ENCODE measurements at places on chromosomes 16 and 17. TPM values are rescaled to one million over a fixed set of nuclear protein-coding genes. Genes with fewer than 3 reads are reported as not detected.

Gene ITGA2B
- 14.2 TPM for total RNA-seq

DNA sequence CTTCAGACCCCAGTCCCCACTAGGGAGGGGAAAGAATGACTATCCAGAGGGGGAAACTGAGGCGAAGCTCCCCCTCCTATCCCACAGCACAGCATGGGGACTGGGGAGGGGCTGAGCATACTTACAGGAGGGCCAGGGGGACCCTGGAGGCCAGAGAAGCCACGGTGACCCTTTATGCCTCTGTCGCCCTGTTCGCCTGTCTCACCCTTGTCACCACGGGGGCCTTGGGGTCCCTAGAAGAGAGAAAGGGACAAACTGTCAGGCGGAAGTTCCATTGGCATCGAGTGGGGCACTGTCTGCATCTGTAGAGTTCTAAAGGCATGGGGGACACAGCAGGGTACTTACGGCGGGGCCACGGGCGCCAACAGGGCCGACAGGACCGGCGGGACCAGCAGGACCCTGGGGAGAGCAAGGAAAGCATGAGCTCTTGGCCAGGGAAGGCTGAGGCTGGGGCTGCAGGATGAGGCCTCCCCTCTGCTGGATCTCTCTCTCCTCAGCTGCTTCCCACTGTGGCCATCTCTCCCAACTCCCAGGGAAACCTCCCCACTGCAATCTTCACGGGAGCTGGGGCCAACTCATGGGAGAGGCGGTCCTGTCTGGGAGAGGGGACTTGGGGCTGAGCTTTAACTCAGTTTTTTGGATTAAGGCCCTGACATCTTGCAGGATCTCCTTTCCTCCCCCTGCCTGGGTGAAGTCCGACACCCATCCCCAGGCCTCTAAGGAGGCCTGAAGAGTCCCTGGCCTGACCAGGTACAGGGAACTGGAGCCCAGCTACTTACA is 13.5 kb downstream of the COL1A1 start:
- DNase-seq = no peak

GRCh38 chr16:69618307-69618706 is 52.5 kb downstream of the NFAT5 start:
- no peak for DNase-seq

DNA sequence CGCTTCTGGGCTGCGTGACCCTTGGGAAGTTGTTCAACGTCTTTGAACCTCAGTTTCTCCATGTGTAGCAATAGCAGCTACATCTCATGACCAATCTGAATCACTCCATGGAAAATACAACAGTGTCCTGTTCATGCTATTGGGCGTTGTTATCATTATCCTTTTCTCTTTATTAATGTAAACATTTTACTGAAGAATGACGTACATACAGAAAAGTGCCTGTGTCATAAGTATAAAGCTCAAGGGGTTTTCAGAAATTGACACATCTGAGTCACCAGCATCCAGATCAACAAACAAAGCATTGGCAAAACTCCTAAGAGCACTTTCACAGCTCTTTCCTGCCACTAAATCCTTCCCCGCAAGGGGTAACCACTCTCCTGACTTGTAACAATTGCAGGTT is 438.4 kb downstream of the XYLT1 start:
- DNase-seq = no peak

Data from endodermal cell (in vitro differentiated cells).